ENCODE measurements at places on chromosomes 2 and 18.

DNA sequence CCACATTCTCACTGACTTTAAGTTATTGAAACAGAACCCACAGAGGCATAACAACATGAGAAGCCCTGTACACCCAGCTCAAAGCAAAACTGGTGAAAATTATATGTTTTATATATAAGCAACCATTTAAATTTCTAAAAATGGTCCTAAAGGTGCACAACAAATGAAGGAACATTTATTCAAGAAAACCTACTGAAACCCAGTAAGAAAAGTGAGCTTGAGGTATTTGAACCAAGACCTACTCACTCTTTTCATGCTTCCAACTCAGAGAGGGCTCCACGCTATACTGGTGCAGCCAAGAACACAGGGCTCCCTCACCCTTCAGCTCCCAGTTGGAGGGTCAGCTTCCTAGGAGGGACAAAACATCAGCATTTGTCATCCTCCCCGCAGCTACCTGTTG is 2.1 kb upstream of the CACNB4 start:
- no peak for DNase-seq

- peak; percentile 88 for DNase-seq
Measured at GRCh38 chr2:95389245-95390119, 13.0 kb upstream of the FAHD2A start.

DNA sequence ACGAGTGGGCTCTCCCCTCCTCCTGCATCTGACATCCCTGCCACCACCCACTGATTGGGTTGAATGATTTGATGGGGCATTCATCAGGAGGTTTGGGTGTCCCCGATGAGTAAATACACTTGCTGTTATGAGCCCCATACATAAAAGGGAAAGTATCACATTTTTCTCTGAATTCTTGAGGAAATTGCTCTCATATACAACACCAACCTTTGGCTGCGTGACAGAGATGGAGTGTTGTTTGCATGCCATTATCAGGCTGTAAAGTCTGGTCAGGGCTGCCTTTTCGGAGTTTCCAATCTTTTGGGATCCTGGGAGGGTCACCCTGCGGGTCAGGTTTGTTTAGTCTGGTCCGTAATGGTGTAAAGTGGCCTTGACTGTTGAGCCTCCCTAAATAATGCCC is 227.9 kb upstream of the SPRED2 start:
- no peak for DNase-seq

DNA sequence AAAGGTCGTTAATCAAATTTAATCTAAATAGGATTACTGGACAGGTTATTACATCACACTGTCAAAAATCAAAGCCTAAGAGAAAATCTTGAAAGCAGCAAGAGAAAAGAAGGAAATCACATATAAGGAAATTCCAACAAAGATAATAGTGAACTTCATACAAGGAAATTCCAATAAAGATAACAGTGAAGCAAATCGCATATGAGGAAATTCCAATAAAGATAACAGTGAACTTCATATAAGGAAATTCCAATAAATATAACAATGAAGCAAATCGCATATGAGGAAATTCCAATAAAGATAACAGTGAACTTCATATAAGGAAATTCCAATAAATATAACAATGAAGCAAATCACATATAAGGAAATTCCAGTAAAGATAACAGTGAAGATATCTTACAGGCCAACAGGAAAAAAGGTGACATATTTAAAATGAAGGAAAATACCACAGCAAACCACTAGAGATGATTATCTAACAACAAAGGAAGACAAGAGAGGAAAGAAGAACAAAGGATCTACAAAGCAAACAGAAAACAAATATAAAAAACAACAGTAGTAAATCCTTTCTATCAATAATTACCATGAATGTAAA is 787.7 kb downstream of the CCDC85A start:
- DNase-seq: no peak

- no peak for DNase-seq
Measured at GRCh38 chr18:3059272-3059671, 46.3 kb upstream of the LPIN2 start.

DNA sequence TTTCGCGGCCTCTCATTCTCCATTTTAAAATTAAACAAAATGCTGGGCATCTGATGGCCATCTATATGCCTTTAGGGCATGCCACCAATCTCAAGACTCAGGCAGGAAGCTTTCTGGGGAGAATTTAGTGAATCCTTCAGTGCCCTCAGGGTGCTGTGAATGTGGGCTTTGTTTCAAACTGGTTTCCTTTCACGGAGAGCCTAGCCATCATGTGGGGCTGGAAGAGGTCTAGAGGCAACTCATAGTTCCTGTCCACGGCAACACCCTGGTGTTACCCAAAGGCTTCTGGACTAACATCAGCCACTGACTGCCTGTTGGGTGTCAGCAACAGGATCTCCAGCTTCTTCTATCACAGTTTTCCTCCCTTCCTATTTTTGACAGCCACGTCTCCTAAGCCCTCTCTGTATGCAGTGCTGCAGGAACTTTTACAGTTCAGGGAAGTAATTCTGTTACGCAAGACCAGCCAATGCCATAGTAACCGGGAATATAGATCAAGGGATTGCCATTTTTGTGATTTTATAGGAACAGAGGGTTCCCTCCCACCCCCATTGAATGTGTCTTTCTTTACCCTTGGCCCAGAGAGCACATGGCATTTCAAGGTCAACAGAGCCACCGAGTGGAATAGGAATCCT is 7.9 kb upstream of the WDR33 start:
- no peak for DNase-seq
